RPMI8226 (cell line): ENCODE measurements at places on chromosomes 1 and 21.

- no peak for DNase-seq
Measured at GRCh38 chr1:53063744-53064515, 1.9 kb downstream of the PODN start.

DNA sequence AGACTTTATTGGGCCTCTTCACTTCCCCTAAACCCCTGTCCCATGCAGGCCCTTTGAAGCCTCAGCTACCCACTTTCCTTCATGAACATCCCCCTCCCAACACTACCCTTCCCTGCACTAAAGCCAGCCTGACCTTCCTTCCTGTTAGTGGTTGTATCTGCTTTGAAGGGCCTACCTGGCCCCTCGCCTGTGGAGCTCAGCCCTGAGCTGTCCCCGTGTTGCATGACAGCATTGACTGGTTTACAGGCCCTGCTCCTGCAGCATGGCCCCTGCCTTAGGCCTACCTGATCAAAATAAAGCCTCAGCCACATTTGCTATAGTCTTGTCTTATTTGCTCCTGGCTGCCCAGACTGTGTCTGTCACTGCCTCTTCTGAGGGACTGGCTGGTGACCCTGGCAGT, 5.5 kb downstream of the GSTM4 start:
- DNase-seq, result no peak

- peak; percentile 82 for DNase-seq
Measured at GRCh38 chr1:48061162-48062136, 64.3 kb upstream of the TRABD2B start.

DNA sequence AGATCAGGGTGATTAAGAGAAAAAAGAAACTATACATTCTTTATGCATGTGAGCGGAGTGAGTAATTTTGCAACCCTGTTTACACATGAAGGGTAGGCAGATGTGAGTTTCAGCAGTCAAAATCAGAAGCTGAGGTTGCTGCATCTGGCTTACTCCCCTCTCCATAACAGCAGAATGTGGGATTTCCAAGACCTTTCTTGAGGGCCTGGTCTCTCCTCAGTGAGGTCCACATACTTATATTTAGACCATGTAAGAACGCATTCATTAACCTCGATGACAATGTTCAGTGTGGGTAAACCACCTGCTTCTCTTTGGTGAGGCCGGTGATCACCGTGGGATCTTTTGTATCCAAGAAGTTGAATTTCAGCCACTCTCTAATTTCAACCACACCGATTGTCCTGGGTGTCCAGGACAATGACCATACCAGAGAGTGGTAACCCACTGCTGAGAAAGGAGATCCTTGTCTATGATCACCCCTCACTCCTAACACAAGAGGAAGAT, 18.7 kb upstream of the RAP1A start:
- no peak for DNase-seq

DNA sequence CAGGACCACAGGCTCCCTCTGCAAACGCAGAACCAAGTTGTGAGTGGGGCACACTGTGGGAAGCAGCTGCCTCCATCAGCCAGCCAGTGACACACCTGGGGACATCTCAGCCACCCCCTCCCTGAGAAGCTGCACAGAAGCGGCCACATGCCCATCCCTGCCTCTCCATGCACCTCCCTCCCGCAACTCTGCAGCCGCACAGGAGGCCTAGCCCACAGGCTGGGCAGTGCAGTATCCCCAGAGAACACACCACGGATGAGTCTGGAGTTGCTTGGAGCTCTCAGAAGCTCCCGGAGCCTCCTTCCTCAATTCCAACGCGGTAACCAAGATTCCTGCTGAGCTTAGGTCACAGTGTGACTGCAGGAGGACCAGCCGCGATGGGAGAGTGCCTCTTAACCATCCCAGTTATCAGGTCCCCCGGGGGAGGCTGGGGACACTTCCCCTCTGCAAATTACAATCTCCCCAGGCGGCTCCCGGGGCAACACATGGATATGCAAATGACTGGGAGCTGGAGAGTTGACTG, 1.2 kb upstream of the WNT3A start:
- no peak for DNase-seq

GRCh38 chr1:160459687-160460086, 59.3 kb downstream of the VANGL2 start:
- DNase-seq, result no peak

DNA sequence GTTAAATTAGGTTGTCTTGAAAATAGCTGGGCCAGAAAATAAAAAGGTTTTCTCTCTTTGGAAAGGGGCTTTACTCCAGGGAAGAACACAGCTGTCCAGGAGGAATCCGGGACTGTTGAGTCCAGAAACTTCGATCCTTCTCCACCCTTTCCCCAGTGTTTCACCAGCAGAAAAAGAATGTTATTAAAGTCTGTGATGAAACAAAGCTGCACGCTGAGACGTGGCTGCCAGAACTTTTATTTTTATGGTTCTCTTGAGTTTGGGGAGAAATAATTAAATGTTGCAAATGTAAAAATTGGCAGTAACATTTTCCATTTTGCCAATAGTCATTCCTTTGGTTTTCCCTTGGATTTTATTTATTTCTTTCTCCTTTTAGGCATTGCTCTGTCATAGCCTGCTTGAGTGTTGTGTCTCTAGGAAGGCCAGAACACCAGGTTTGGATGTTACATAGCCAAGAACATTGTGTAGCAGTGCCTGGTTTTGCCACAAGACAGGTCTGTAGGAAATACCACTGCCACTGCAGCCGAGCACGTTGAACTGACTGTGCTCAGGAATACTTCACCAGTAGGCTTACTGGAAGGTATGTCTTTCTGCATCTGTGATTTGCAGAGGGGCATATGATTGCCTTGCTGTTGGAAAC, 87.4 kb downstream of the ROR1 start:
- no peak for DNase-seq

- DNase-seq, result no peak
Measured at GRCh38 chr1:200062143-200062542, 34.6 kb downstream of the NR5A2 start.

DNA sequence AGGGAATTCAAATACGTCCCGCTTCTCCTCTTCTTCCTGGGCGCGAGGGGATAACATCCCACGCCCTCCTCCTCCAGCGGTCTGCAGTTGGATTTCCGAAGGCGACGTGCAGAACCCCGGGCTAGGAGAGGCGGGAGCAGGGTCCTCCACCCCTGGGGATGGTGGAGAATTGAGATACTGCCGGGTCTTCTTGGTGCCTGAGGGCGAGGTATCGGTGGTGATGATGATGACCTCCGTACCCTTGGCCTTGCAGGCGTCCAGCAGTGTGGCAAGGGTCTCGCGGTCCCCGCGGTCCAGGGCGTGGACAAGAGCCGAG, 3.2 kb upstream of the LIX1L start:
- no peak for DNase-seq

DNA sequence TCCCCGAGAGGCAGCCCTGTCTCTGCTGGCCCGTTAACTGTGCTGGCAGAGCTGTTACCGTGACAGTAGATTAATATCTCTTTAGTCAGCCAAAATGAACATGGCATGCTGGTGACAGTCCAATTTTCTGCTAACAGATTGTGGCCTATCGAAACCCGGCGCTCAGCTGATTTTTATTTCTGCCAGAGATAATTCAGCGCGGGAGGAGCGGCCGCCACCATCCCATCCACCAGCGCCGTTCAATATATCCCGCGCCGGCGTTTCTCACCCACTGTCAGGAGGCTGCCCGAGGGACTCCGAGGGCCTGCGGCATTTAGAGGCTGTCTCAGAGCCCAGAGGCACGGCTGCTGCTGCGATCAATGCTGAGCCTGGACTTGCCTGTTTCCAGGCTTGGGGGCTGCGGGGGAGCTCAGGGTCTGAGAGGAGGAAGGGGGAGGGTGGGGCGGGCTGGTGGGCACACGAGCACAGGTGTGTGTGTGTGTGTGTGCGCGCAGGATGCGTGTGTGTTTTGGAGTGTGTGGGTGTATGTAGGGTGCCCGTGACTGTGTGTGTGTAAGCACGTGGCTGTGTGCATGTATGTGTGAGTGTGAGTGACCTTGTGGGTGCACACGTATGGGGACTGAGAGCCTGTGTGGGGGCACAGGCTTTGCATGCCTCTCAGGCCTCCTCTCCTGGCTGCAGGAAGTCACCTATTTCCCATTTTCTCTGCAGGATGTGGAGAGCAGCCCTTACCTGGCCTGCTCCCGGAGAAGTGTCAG, 109.7 kb upstream of the ACTRT2 start:
- DNase-seq, result peak; percentile 66

DNA sequence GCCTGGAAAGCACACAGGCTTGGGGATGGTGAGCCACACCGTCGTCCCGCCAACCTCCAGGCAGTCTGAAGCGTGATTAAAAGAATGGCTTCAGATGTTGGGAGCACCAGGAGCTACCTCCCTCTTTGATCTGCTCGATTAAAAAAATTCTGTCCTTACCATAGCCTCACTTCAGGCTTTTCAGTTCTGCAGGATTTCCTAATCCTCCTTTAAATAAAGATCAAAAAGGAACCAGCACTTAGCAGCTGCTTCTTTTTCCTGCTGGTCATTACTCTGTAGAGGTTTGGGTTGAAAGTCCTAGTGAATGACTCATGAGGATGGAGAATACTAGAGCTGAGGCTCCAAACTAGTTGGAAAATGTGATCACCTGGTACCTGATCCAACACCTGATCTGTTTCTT, 71.9 kb upstream of the C1orf174 start:
- no peak for DNase-seq
